ENCODE measurements at places on chromosomes 16 and 17.

DNA sequence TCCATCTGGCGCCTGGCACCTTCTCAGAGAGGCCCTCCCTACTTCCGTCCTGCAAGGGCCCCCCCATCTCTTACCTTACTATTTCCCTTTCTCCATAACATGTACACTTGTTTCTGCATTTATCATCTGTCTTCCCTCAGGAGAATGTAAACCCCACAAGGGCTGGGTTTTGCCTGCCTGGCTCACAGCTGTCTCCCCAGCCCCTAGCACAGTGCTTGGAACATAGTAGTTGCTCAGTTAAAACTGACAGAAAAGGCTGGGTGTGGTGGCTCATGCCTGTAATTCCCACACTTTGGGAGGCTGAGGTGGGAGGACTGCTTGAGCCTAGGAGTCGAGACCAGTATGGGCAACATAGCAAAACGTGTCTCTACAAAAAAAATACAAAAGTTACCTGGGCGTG, 5.7 kb upstream of the SNN start:
- no peaks in the 10 kb centered on the region for H3K27me3 ChIP-seq
- no peak overlapping the region for H3K4me3 ChIP-seq
- H3K27ac ChIP-seq = no peak overlapping the region
- peaks cover 19% of the 10 kb centered on the region for H3K4me1 ChIP-seq
- H3K36me3 ChIP-seq = no peaks in the 10 kb centered on the region
- DNase-seq = no peak

GRCh38 chr16:4081047-4081446, 35.2 kb downstream of the ADCY9 start:
- peaks cover 3% of the 10 kb centered on the region for H3K4me1 ChIP-seq
- H3K27ac ChIP-seq = no peak overlapping the region
- no peaks in the 10 kb centered on the region for H3K27me3 ChIP-seq
- H3K4me3 ChIP-seq = no peak overlapping the region

- DNase-seq = no peak
- H3K27ac ChIP-seq = no peak overlapping the region
- H3K36me3 ChIP-seq = no peaks in the 10 kb centered on the region
- H3K4me1 ChIP-seq = peaks cover 17% of the 10 kb centered on the region
- peak overlapping the region; percentile 59 for H3K4me3 ChIP-seq
- no peaks in the 10 kb centered on the region for H3K27me3 ChIP-seq
These were observed 470.1 kb downstream of the SOX9 start for GRCh38 chr17:72590882-72591281.

GRCh38 chr17:48856122-48856821, 25.4 kb downstream of the CALCOCO2 start:
- H3K27ac ChIP-seq = no peak overlapping the region
- H3K4me3 ChIP-seq = no peak overlapping the region
- no peaks in the 10 kb centered on the region for H3K27me3 ChIP-seq
- DNase-seq = no peak
- H3K36me3 ChIP-seq = peaks cover 54% of the 10 kb centered on the region

DNA sequence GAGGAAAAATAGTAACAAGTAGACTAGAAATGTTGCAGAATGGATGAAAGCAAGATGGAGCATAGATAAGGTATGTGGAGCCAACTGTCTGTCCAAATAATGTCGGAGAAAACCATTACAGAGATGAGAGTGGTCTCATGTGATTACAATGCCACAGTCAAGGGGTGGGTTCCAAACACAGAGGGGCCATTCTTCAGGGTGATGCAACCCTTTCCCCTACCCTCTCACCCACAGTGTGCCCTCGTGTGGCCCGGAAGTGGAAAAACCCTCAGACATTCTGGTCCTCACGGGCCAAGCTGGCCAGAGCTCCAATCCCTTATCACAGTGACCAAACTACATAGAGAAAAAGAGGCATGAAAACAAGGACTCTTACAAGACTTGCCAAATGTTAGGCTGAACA, 17.7 kb upstream of the HS3ST3A1 start:
- H3K27me3 ChIP-seq = no peaks in the 10 kb centered on the region
- no peak overlapping the region for H3K27ac ChIP-seq
- no peak overlapping the region for H3K4me3 ChIP-seq
- H3K36me3 ChIP-seq = no peaks in the 10 kb centered on the region

DNA sequence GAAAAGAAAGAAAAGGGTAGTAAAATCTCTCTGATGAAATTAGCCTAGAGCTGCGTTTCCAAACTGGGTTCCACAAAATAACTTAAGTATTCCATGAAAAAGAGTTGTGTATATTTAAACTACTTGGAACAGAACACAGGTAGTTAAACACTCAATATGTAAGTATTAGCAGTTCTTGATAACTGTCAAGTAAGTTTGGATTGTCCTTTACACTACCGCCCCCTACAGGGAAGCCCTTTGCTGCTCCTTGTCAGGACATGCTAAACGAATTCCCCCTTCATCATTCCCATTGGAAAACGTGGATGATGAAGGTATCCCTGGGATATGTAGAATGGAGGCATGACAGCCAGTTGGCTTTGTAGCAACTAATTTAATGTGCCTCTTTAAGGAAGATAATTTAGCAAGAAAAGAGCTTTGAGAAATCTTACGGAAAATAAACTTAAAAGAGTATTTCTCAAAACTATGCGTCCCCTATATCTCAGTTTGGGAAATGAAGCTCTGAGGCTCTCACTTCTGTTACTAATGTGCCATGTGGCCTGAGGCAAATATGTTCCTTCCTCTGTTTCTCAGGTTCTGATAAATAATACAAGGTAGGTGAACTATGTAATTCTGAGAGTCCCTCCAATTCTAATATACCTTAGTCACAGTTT, 18.8 kb downstream of the NCBP3 start:
- H3K36me3 ChIP-seq = peaks cover 58% of the 10 kb centered on the region
- no peak overlapping the region for H3K4me3 ChIP-seq
- H3K27ac ChIP-seq = no peak overlapping the region
- peak; percentile 22 for DNase-seq
- H3K27me3 ChIP-seq = no peaks in the 10 kb centered on the region
- H3K4me1 ChIP-seq = no peaks in the 10 kb centered on the region

DNA sequence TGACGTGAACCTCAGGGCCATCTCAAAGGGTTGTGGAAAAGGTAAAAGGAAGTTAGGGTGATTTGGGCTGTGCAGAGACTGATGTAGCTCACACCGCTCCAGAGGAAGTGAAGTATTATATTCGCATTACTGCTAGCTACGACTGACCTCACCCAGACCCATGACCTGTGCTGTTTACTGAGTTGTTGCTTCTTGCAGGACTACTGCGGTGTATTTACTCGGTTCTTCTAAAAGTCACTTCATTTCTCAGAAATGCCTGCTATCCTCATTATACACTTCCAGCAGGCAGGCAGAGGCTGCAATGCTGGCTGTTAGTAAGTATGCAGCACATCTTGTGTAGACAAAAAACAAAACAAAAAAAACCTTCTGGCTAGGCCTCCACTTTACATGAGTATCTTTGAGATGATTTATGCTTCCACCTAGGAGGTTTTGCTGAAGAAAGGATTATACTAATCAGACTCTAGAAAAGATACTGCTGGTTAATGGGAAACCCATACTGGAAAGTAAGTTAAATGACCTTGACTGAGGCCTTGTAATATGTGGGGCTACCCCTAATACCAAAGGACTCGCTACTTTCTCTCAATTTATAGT, 76.0 kb downstream of the CREBBP start:
- no peaks in the 10 kb centered on the region for H3K36me3 ChIP-seq
- no peak for DNase-seq
- no peak overlapping the region for H3K4me3 ChIP-seq

DNA sequence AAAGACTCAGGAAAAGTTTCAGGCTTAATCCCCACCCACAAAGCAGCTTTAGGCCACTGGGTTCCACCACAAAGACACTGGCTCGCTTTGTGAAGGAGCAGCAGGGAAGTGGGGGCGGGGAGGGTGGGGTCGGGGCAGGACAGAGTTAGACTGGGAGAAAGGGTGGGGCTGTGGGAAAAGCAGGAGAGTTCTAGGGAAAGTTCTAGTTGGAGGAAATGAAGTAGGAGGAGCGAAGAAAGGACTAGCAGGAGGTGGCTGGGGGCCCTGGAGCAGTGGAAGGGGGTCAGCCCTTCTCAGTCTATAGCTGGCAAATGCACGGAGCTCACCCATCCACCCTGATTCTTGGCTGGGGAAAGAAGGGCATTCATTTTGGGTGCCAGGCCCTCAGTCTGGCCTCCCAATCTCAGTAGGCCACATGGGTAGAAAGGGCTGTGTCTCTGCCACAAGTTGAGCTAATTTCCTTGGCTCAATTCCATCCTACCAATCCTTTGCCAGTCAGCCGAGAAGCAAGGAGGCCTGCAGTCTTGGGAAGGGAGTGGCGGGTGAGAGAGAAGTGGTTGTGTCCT, 4.6 kb downstream of the INPP5K start:
- H3K4me3 ChIP-seq = no peak overlapping the region
- H3K27me3 ChIP-seq = no peaks in the 10 kb centered on the region
- H3K4me1 ChIP-seq = peaks cover 21% of the 10 kb centered on the region

GRCh38 chr17:21152731-21153130, 26.0 kb downstream of the DHRS7B start:
- H3K36me3 ChIP-seq = no peaks in the 10 kb centered on the region
- DNase-seq = no peak
- no peak overlapping the region for H3K27ac ChIP-seq
- H3K4me3 ChIP-seq = no peak overlapping the region
- H3K27me3 ChIP-seq = no peaks in the 10 kb centered on the region

- DNase-seq = no peak
- peaks cover 4% of the 10 kb centered on the region for H3K27me3 ChIP-seq
- H3K36me3 ChIP-seq = no peaks in the 10 kb centered on the region
- H3K27ac ChIP-seq = no peak overlapping the region
- no peak overlapping the region for H3K4me3 ChIP-seq
These were observed 34.4 kb downstream of the TMEM92 start for GRCh38 chr17:50308666-50309065.

GRCh38 chr17:77736721-77737120, 221.8 kb upstream of the TNRC6C start:
- peaks cover 4% of the 10 kb centered on the region for H3K27me3 ChIP-seq
- no peak for DNase-seq
- no peaks in the 10 kb centered on the region for H3K36me3 ChIP-seq
- H3K4me3 ChIP-seq = no peak overlapping the region
- H3K4me1 ChIP-seq = no peaks in the 10 kb centered on the region
- no peak overlapping the region for H3K27ac ChIP-seq

GRCh38 chr17:30568117-30568430, 90.9 kb downstream of the GOSR1 start:
- H3K27ac ChIP-seq = no peak overlapping the region
- no peaks in the 10 kb centered on the region for H3K4me1 ChIP-seq
- no peak for DNase-seq
- no peaks in the 10 kb centered on the region for H3K36me3 ChIP-seq

- H3K4me1 ChIP-seq = no peaks in the 10 kb centered on the region
- no peak overlapping the region for H3K27ac ChIP-seq
- DNase-seq = no peak
These were observed 847.4 kb upstream of the EEF2KMT start for GRCh38 chr16:5944971-5945370.

DNA sequence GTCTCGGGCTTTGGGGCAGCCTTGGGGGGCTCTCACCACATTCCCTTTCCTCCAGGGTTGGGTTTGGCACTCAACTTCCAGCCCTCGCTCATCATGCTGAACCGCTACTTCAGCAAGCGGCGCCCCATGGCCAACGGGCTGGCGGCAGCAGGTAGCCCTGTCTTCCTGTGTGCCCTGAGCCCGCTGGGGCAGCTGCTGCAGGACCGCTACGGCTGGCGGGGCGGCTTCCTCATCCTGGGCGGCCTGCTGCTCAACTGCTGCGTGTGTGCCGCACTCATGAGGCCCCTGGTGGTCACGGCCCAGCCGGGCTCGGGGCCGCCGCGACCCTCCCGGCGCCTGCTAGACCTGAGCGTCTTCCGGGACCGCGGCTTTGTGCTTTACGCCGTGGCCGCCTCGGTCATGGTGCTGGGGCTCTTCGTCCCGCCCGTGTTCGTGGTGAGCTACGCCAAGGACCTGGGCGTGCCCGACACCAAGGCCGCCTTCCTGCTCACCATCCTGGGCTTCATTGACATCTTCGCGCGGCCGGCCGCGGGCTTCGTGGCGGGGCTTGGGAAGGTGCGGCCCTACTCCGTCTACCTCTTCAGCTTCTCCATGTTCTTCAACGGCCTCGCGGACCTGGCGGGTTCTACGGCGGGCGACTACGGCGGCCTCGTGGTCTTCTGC, 8.4 kb downstream of the SLC16A3 start:
- no peak overlapping the region for H3K4me3 ChIP-seq
- peaks cover 50% of the 10 kb centered on the region for H3K4me1 ChIP-seq
- H3K36me3 ChIP-seq = peaks cover under 1% of the 10 kb centered on the region
- no peak overlapping the region for H3K27ac ChIP-seq
- H3K27me3 ChIP-seq = no peaks in the 10 kb centered on the region

DNA sequence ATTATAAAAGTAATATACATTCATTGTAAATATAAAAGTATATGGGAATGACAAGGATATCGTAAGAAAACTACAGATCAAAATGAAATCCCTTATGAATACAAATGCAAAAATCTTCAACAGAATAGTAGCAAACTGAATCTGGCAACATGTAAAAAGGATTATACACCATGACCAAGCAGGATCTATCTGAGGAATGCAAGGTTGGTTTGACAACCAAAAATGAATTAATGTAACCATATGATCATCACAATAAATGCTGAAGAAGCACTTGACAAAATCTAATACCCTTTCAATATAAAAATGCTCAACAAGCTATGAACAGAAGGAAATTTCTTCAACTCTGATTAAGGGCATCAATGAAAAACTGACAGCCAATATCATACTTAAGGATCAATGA, 48.8 kb downstream of the NDEL1 start:
- no peaks in the 10 kb centered on the region for H3K27me3 ChIP-seq
- no peak for DNase-seq
- H3K4me3 ChIP-seq = no peak overlapping the region
- H3K36me3 ChIP-seq = peaks cover 15% of the 10 kb centered on the region
- no peaks in the 10 kb centered on the region for H3K4me1 ChIP-seq
- H3K27ac ChIP-seq = no peak overlapping the region

DNA sequence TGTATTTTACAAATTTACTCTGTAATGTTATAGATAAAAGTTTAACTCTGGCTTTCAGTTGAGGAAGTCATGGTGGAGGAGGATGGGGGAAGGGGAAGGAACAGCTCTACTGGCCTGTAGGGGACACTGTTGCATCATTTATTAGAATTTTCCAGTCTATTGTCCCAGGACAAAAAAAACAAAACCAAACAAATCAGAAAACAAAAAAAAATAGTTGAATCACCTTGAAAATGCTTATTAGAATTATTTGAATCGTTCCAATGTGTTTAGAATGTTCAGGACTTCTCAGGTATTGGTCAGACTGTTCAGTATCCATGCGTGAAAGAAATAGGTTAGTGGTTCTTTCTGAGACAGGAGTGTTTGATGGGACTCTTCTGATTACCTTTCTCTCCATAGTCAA, 242.0 kb downstream of the FTO start:
- no peak overlapping the region for H3K27ac ChIP-seq
- H3K36me3 ChIP-seq = no peaks in the 10 kb centered on the region
- no peaks in the 10 kb centered on the region for H3K4me1 ChIP-seq
- no peaks in the 10 kb centered on the region for H3K27me3 ChIP-seq
- DNase-seq = no peak

DNA sequence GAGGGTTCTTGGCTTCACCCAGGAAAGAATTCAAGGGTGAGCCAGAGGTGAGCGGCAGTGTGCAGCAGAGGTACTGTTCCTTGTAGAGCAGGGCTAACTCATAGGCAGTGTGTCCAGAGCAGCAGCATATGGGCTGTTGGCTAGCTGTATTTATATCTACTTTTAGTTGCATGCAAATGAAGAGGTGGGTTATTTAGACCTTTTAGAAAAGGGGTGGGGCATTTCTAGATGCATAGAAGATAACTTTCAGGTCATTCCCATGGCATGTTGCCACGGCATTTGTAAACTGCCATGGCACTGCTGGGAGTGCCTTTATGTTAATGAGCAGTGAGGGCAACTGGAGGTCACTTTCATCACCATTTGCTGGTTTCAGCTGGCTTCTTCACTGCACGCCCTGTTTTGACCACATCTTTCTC, 141.0 kb downstream of the STX8 start:
- H3K27ac ChIP-seq = no peak overlapping the region
- H3K36me3 ChIP-seq = no peaks in the 10 kb centered on the region
- H3K27me3 ChIP-seq = no peaks in the 10 kb centered on the region
- DNase-seq = no peak
- H3K4me3 ChIP-seq = no peak overlapping the region

All from effector memory CD4-positive, alpha-beta T cell (primary cell).